ENCODE measurements at places on chromosomes 6 and 20.

DNA sequence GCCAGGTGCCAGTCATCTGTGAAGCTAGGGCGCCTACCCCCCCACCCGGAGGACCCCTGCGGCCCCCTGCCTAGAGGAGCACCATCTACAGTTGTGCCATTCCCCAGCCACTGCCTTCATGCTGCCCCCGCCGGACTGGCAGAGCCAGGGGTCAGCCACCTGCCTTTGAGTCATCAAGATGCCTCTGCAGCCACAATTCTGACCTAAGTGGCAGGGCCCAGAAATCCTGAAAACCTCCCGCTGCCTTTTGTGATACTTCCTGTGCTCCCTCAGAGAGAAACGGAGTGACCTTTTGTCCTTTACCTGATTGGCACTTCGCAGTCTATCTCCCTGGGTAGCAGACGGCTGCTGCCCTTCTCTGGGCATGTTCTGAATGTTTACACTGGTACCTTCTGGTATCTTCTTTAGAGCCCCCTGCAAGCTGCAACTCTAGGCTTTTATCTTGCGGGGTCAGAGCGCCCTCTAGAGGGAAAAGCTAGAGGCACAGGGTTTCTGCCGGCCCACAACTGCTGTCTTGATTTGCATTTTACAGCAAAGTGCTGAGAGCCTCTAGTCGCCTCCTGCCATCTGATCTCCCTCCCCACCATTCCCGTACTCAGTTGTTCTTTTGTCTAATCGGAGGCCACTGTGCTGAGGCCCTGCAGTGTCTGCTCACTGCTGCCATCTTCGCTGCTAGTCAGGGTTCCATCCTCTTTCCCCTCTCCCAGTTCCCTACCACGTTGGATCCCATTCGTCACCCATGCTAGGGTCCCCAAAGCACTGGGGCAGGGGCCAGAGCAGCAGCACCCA is 26.9 kb downstream of the SPATA2 start:
- no peak for DNase-seq

GRCh38 chr20:16517946-16518783 is 55.1 kb downstream of the KIF16B start:
- no peak for DNase-seq

DNA sequence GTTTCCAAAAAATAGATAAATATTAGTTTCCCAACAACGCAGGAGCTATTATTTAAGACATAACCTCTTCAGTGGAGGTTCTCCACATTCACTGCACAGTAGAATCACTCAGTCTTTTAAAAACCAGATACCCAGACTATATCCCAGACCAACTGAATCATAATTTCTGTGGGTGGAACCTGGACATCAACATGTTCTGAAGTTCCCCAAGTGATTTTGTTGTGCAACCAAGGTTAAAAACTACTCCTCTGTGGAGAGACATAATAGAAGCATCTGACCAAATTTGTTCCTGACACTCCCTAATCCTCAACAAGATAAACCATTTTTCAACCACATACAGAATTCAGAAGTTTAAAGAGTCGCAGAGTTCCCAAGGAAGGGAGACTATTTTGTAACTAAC is 42.3 kb downstream of the STK38 start:
- no peak for DNase-seq

- no peak for DNase-seq
Measured at GRCh38 chr6:139277587-139277986, 14.2 kb downstream of the TXLNB start.

GRCh38 chr6:51299621-51300380 is 481.1 kb downstream of the TFAP2B start:
- no peak for DNase-seq

GRCh38 chr6:89643406-89643805 is 4.9 kb upstream of the LYRM2 start:
- no peak for DNase-seq

- no peak for DNase-seq
Measured at GRCh38 chr6:24908650-24909035, 27.1 kb downstream of the RIPOR2 start.

DNA sequence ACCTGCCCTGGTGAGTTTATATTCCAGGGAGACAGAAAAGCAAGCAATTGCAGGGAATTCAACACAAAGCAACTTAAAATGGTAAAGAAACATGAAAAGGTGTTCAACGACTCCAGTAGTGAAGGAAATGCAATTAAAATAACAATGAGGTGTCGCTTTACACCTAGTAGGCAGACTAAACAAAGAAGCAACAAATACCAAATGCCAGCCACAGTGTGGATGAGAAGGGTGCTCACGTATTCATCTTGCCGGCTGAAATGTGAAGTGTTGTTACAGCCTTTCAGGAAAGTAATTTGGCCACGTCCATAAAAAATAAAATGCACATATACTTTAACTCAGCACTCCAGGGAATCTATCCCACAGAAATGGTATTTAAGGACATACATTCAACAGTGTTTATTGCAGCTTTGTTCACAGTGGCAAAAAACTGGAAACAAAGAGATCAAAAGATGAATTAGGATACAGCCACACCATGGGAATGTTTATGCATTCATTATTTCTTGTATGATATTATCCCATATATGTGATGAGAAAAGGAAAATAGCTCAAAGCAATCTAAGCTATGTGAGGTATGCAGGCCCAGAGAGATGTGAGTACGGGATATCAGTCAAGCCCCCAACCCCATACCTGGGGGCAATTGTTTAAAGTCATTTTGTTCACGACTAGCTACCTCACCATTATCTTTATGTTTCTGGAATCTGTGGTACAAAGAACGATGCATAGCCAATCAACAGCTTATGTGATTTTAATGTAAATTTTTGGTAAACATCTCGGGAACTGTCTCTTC is 266.0 kb upstream of the SOX4 start:
- no peak for DNase-seq

- no peak for DNase-seq
Measured at GRCh38 chr20:59789686-59790085, 143.8 kb downstream of the SYCP2 start.

GRCh38 chr6:119602215-119603178 is 252.9 kb upstream of the MAN1A1 start:
- no peak for DNase-seq

DNA sequence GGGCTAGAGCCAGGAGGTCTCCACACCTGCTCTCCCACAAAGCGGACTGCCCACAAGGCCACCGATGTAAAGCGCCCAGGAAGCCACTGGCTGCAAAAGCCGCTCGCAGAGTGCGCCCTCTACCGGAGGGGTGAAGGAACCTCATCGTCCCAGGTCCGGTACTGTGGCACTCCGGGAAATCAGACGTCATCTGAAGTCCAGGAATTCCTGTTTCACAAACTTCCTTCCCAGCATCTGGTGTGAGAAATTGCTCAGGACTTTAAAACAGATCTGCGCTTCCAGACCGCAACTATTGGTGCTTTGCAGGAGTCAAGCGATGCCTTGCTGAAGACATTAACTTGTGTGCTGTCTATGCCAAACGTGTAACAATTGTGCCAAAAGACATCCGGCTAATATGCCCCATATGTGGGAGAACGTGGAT is 115.1 kb upstream of the ARID1B start:
- DNase-seq: no peak

- no peak for DNase-seq
Measured at GRCh38 chr6:15086348-15087158, 159.3 kb upstream of the JARID2 start.

DNA sequence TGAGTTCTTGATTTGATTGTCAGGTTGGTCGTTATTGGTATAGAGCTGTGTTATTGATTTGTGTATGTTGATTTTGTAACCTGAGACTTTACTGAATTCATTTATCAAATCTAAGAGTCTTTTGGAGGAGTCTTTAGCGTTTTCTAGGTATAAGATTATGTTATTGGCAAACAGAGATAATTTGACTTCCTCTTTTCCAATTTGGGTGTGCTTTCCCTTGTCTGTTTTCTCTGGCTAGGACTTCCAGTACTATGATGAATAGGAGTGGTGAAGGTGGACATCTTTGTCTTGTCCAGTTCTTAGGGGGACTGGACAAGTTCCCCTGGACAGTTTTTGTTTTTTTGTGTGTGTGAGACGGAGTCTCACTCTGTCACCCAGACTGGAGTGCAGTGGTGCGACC is 17.4 kb downstream of the HLA-DOA start:
- DNase-seq: no peak

GRCh38 chr20:18321976-18322950 is 33.9 kb downstream of the ZNF133 start:
- no peak for DNase-seq

- no peak for DNase-seq
Measured at GRCh38 chr6:19879663-19880062, 42.5 kb downstream of the ID4 start.

Data from stimulated activated CD8-positive, alpha-beta memory T cell treated with anti-CD3 and anti-CD28 coated beads, Interleukin-2, amount 100 ng/mL, for 1 hour (primary cell).